ENCODE measurements at places on chromosomes 6 and 20.

DNA sequence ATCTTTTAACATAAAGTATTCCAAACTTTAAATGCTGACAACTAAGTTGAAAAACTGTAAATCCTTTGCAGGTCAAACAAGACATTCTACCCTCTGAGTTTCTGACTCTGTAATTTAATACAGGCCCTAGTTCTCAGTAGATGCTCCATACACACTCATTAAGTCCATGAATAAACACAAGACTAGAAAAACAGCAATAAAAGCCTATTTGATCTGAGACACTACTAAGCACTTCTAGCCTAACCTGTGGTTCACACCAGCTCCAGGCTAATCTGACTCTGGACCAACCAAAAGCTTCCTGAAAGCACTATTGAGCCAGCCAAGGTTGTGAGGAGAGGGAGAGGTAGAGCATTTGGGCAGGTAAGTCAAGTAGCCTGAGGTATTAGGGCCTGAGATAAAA lies 103.9 kb downstream of the EPM2A start:
- DNase-seq = no peak

GRCh38 chr20:40583636-40584035 lies 105.4 kb downstream of the MAFB start:
- no peak for DNase-seq

DNA sequence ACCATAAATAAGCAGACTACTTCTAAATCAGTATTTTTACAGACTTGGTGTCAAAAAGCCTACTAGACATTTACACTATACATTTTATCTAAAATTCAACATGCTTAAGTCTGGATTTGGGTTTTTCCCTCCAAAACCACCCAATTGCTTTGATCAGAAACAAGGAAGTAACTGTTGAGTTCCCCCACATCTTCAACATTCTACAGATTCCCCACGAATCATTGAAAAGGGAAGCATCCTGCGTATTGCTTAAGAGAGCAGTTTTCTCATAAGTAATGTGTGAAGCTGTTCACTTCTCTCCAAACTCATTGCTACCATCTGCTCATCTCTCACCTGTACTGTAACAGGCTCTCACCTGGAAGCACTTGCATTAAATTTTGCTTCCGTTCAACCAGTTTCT lies 36.4 kb upstream of the RNF144B start:
- no peak for DNase-seq

DNA sequence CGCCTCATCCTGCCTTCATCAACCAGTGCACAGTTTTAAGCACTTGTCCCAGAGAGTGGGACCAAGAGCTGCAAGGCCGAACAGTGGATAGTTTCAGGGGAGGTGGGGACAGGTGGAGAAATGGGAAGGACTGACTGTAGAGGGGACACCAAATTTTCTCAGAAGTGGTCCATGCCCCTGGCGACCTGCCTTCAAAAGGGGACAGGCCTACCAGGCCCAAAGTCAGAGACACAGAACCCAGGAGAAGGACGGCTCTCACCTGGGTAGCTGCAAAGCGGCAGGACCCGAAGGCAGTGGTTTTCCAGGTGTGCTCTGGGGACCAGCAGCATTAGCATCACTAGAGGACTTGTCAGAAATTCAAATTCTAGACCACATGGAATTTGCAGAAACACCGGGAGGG lies 5.8 kb downstream of the TFEB start:
- no peak for DNase-seq

GRCh38 chr6:51778666-51779065 lies 308.7 kb downstream of the PKHD1 start:
- DNase-seq = no peak

- no peak for DNase-seq
Observed at GRCh38 chr6:22940581-22941290, 371.4 kb downstream of the HDGFL1 start.

DNA sequence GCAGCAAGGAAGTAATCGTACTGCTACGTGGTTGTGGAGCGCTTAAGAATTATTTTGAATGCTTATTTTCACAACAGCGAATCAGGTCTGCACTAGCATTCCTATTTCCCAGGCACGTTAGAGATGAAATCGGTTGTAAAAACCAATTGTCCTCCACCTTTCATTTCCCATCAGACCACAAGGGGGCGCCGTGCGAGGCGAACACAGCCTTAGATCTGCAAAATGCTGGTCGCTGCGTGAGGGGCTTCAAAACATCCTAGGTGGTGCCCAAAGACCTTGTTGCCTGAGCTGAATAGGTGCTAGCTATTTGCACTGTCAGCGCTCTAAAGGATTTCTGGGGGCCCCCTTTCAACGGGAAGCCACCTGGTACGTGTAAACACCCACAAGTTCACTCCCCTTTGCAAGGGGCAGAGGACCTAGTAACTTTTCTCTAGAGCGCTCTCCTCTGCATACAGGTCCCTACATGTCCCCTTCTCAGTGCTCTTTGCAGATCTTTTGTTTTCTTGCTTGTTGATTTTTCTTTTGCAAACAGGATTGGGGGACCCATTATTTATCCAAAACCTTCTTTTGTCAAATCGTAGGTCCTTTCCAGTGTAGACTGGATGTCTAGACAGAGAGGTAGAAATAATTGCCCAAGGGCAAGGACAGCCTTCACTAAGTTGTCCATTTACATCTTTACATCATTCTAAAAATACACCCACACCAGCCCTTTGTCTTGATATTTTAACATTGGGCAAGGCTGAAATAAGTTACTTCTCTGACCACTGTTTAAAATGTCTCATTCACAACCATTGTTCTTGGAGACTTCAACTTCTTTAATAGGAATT lies 59.8 kb downstream of the NEDD9 start:
- no peak for DNase-seq

DNA sequence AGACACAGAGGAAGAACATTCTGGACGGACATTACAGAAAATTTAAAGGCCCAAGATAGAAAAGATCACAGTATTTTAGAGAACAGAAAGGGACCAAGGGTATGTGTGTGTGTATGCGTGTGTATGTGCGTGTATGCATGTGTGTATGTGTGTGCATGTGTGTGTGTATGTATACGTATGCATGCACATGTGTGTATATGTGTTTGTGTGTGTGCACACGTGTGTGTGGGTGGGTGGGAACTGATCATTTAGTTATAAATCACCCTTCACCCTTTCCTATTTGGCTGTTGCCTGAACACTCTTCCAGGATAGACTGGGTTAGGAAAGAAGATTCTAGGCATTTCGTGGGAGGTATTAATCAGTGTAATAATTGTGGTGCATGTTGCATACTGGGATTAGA lies 634.4 kb downstream of the DHX35 start:
- DNase-seq = no peak

DNA sequence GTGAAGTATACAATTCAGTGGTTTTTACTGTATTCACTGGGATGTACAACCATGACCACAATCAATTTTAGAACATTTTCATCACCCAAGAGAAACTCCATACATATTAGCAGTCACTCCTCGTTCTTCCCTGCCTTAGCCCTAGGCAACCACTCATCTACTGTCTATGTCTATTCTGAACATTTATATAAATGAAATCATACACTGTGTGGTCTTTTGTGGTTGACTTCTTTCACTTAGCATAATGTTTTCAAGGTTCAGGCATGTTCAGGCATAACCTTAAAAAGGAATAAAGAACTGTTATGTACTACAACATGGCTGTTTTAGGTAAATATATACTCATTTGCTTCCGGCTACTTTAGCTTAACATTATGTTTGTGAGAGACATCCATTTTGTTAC lies 37.3 kb downstream of the BLTP3A start:
- DNase-seq = no peak

- no peak for DNase-seq
Observed at GRCh38 chr6:27297857-27298730, 14.0 kb downstream of the POM121L2 start.

GRCh38 chr6:169641461-169642085 lies 60.3 kb downstream of the WDR27 start:
- no peak for DNase-seq

- DNase-seq = no peak
Observed at GRCh38 chr6:73560182-73560732, 39.4 kb upstream of the EEF1A1 start.

DNA sequence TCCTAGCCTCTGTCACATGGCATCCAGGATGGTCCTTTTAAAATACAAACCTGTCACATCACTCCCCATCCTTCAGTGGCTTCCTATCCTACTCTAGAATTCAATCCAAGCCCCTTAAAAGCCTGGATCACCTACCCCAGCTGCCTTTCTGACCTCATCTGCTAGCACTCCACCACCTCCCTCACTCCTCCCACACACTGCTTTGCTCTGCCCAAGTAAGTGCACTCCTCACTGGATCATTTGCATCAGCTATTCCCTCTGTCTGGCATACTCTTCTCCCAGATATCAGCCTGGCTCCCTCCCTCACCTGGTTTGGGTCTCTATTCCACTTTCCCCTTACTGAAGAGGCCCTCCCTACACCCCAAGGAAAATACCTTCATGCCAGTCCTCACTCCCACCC lies 10.5 kb downstream of the C6orf136 start:
- no peak for DNase-seq

DNA sequence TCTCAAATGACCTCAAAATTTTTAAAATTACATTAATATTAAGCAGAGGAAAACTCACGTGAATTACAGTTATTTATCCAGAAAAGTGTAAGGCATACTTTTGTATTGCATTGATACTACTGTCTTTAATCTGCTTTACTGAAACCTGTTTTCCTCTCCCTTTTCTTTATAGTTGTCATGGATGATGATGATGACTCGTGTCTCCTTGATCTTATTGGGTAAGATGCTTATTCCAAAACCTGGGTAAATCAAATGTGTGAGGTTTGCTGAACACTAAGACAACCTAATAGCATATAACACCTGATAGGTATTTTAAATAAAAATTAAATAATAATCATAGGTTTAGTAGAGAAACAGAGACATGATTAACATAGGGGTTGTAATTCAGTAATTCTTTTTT lies 40.0 kb downstream of the BICRAL start:
- no peak for DNase-seq

DNA sequence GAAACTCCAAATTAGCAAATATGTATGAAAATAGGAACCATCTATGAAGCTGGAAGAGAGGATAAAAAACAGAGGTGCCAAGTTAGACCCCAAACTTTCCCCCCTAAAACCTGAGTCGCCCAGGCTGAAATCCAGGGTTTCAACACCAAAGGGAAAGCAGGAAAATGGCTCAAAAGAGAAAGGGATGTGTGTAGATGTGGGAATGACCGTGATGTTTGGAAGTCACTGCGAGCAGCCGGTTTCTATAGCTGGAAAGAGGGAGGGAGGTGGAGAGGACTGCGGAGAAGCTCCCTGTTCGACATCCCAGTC lies 4.5 kb downstream of the RING1 start:
- no peak for DNase-seq

GRCh38 chr6:13662651-13663334 lies 47.7 kb downstream of the NOL7 start:
- DNase-seq = no peak

DNA sequence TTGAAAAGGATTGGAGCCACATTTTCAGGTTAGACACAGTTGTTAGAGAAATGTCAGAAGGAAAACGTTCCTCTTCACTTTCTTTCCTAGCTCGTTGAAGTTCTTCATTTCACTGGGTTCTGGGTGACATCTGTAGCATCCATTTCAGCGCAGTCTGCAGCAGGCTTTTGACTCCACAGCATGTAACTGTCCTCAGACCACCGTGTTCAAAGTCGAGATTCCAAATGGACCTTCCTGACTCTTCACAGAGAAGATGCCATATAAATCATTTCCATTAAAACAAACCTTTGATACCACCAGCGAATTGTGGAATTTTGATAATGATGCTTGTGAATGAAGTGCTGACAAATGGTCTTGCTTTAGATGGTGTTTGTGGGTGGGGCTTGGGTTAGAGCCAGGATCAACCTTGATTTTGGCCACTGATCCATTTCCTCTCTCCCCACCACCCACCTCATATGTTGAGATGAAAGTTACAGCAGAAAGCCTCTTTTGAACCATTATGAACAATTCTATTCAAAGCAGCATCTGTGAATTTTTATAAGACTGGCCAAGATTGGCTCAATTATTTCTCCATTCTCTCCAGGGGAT lies 185.3 kb upstream of the PREP start:
- no peak for DNase-seq

- no peak for DNase-seq
Observed at GRCh38 chr6:80696268-80696667, 589.8 kb downstream of the BCKDHB start.

DNA sequence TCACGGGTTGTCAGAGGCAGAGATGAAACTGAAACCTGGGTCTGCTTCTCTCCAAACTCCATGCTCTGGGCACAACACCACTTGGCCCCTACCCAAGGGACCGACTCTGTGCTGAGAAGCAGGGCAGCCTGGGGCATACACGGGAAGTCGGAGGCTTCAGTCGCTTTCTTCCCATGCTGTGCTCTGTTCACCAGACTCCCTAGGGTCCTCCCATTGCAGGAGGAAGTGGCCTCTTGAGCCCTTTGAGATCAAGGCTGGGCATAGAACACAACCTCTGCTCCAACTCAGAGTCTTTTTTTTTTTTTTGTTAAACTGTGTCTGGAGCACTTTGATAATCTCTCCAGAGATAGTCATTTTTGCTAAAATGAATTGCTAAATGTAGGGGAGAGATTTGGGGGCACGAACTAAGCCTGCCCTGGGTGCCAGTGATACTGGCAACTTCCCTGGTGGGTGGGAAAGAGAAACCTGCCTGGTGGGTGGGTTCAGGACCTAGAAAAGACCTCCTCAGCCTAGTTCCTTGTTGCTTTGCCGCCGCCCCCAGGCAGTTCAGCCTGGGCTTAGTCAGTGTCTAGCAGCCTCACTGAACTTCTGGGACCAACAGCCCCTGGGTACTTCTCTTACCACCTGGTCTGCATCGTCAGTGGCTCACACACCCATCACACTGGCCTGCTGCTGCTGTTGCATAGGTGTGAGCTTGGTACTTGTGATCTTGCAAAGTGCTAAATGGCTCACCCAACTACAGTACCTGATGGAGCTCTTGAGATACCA lies 62.0 kb downstream of the PPP1R14C start:
- no peak for DNase-seq

GRCh38 chr6:68635412-68635705 lies 277 bp downstream of the ADGRB3 start:
- no peak for DNase-seq

DNA sequence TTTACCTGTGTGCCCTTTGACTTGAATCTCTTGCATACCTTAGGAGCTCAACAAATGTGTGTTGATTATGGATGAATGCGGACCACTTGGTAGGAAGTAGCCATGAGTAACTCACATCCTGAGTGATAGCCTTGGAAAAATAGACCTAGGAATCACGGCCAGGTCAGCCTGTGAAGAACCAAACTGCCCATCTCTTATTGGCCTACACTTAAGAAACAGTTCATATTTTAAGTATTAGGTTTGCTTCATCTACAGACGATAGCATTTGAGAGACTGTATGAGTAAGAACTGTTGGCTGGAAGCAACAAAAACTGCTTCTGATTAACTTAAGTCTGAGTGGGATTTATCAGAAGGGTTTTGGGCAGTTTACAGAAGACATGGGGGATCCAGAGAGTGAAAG lies 320.1 kb upstream of the PRND start:
- no peak for DNase-seq

GRCh38 chr6:21468461-21468860 lies 125.1 kb upstream of the SOX4 start:
- no peak for DNase-seq

- no peak for DNase-seq
Observed at GRCh38 chr6:111603685-111604084, 2.0 kb downstream of the TRAF3IP2 start.

GRCh38 chr20:10708351-10709185 lies 34.8 kb upstream of the JAG1 start:
- no peak for DNase-seq

- DNase-seq = no peak
Observed at GRCh38 chr6:4658486-4658885, 117.7 kb upstream of the CDYL start.
